Stimulated activated naive CD4-positive, alpha-beta T cell treated with Interleukin-2 at 50 U/mL for 16 hours (primary cell): ENCODE measurements at places on chromosomes 13 and 19.

GRCh38 chr19:48111280-48111679 lies 663 bp upstream of the PLA2G4C start:
- no peak for DNase-seq

GRCh38 chr13:110109140-110109783 lies 197.7 kb downstream of the COL4A1 start:
- DNase-seq = no peak

DNA sequence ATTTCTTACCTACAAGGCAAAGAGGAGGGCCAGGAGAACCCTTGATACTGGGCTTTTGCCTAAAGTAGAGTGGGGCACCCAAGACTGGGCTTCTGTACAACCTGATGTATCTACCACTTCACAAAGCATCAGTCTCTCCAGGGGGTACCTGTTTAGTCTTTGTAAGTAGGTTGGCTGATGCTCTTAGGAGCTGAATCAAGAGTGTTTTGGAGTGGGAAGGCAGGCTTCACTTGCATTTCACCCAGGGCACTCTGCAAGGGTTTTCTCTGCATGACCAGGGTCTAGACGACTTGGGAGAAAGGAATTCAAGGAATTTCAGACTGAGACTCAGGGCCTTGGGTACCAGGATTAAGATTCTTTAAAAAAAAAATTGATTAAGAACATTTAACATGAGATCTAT lies 361.5 kb downstream of the RFC3 start:
- DNase-seq = no peak

- DNase-seq = no peak
Observed at GRCh38 chr19:45121827-45122345, 28.9 kb downstream of the PPP1R37 start.

- no peak for DNase-seq
Observed at GRCh38 chr13:30313311-30313710, 6.0 kb upstream of the KATNAL1 start.

DNA sequence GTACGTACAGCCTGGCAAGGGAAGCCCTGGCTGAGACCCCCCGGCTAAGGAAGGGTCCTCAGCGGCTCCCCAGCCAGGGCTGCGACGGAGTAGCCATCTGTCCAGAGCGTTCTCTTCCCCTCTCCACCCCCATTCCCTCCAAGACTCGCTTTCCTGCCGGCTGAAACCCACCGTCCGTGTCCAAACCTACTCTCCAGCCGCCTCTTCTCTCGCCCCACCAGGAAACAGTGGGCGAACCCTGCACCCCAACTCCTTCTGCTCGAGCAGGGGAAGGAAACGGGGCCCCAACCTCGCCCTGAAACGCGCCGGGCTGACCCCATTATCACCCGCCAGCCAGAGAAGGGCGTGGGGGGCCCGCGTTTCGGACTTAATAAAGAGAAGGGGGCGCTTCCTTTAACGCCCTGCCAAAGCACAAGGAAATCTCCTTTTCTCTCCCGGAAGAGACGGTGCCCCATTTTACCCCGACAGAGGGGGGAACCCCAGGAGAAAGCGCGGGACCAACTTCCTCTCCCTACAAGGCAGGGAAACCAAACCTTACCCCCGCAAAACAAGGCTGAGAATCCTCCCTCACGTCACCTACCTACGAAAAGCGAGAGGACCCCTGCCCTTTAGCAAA lies 2.5 kb downstream of the ZC3H4 start:
- DNase-seq = peak; percentile 50

DNA sequence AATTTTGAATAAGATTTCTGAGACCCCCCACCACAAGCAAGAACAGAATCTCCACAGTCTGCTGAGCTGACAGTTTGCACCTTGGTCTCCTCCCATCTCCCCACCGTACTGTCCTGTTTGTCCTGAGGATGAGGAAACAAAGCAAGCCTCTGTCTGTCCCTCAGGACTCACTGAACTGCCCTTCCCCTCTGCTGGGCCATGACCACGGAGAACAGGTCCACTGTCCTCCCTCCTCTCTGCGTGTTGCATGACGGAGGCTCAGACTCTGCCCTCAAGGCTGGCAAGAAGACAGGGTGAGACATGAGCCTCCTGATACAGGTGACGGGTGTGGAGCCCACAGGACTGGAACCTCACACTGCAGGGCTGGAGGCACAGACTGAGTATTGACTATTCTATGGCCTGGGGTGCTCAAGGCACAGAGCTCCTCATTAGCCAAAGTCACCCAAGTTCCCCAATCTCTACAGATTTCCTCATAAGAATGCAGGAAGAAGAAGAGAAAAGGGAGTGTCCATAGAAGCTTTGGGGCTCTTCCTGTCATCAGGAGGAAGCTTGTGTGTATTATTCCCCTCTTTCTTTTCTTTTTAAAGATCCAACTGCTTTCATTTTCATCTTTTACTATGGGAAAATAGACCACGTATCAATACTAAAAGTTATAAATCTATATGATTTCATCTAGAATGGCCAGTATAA lies 22.4 kb upstream of the RGCC start:
- no peak for DNase-seq

DNA sequence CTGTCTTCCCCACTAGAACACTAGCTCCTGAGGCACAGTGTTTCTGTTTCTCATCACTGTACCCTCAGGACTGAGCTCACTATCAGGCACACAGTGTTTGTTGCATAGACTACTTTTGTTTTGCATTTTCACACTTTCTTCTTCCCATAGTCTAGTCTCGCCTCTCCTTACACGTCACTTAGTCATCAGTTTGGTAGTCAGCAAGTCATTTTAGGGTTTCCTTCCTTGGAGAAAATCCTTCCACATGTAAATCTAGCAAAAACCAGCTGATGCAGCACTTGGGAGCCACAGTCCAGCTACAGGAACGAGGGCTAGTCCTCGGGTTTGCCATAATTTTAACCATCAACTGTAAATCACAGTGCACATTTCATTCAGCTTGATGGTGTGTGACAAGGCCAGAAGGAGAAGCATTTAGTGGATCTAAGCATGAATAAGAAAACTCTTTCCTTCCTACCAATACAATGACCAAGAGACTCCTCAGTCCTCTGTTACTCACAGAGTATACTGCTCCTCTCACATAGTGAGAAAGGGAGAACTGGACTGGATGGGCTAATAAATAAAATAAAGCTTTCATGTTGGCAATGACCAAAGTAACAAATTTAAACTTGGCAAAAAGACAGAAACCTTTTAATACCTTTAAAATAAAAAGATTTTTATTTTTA lies 221.0 kb downstream of the KLF12 start:
- DNase-seq = no peak
